ENCODE measurements at places on chromosomes 1 and 21.

- DNase-seq = no peak
Observed at GRCh38 chr1:29317916-29318530, 81.7 kb downstream of the PTPRU start.

GRCh38 chr1:101920577-101920976 lies 76.1 kb downstream of the OLFM3 start:
- no peak for DNase-seq

GRCh38 chr1:245978915-245979314 lies 528.2 kb downstream of the SMYD3 start:
- DNase-seq = peak; percentile 27

DNA sequence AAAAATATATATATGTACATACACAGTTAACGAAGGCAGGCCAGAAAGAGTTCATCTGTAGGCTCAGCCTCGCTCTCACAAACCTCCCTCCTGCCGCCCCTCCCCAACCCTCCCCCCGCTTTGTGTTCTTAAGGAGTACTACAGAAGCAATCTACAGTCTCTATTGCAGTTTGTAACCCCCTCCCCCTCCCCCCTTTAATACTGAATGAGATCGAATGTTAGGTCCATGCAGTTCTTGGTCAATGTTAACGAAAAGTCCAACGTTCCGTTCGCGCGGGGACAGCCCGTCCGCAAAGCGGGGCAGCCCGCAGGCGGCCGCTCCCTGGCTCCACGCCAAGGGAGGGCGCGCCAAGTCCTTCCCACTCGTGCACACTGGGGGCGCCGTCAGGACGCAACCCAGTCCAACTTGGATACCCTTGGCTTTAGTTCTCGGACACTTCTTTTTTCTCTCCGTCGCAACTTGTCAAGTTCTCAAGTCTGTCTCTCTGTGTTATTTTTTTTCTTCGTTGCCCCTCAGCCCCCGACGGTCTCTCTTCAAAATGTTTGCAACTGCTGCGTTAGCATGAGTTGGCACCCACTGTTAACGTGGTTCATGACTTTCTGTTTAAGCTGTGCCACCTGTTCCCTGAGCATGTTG lies 2.2 kb downstream of the JUN start:
- DNase-seq = peak; percentile 46

DNA sequence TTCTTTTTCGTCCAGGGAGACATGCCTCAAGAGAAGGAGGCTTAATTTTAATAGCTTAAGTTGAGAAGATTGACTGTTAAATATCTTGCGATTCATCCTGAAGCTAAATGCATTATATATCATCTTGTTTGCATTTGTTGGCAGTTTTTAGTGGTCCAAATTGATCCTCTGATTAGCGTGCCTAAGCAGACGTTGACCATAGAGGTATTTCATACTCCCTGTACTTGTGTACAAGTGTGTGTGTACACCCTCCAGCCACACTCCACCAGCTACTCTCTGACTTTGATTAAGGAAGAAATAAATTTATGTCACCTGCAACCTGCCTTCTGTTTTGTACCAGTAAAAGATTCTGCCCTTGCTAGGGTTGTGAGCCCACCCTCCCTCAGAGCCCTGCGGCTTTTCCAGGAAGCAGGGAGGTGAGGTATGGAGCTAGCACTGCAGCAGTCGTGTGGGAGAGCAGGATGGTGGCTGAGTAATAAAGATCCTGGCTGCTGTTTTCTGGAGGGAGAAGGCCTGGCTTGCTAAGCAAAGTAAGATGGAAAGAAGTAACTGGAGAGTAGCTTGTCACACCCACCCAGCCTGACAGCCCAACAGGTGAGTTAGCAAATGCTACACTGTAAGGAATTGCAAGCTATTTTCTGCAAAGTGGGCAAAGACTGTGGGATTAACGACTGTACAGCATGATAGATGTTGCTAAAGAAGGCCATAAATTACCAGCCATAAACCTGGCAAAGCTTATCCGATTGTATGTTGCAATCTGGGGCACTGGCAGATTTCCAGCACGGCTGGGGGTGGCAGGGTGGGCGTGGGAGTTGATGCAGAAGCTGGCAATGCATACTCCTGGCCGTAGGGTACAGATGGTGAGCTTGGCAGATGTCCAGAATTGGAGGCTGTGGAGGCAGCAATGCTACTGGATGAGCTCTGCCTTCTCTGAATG lies 170.2 kb downstream of the TNR start:
- DNase-seq = no peak

GRCh38 chr1:56507925-56508522 lies 71.3 kb downstream of the PLPP3 start:
- DNase-seq = no peak

- no peak for DNase-seq
Observed at GRCh38 chr1:212976586-212976985, 26.2 kb downstream of the VASH2 start.

GRCh38 chr1:7570311-7570710 lies 200.8 kb upstream of the VAMP3 start:
- no peak for DNase-seq

DNA sequence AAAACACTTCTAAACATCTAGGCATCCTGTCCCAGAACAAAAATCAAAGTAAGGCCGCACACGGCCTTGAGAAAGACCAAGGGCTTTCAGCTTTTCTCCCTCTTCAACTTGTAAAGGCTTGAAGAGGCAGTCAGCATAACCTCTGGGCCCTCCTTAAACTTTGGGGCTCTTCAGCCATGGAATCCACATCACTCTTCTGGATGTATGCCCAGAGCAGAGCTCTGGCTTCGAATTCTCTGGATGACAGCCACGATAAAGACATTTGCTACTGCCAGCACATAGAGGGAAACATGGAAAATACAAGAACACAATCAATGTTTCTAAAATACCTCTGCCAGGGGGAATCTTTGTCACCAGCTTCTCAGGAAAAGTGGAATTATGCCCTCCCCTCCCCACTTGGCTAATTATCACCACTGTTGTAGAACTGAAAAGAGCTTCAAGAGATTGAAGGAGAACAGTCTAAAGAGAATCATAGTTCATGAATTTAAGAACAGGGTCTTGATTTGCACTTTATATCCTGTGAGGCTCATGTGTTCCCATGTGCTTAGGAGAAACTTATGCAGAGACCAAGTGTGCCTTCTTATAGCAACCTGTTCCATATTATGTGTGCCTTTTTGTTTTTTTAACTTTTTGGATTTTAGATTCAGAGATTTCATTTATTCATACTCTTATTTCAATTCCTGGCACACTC lies 39.0 kb upstream of the DPT start:
- DNase-seq = peak; percentile 77

DNA sequence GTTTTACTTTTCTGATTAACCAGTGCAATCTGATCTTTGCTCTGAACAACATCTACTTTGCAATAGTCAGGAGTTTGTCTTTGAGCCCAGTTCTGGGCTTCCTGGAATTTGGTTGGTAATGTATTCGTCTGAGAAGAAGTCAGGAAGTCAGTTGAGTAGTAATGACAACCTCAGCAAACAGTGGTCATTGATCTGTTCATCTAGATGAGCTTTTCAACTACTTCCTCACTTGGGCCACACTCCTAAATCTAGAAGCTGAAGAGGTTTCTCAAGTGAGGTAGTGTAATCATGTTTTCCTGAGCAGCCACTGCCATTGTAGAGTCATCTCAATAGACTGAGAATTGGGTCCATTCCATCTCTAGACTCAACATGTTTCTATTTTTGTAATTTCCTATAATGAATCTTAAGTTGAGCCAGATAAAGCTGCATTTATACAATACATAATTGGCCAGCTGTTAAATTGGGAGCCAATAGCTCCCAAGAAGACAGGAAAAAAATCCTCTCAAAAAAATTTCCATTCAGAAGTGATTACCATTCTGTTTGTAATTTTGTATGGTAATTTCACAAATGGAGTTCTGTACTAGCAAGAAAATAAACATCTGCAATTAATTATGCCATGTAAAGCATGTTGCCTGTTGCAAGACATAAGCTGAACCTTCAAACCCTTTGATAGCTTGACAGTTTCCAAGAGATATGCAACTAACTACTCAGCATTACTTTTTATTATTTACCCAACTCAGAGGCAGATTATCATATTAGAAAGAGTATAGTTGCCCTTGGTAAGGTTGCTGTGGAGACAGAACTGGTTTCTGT lies 49.6 kb downstream of the WDR64 start:
- DNase-seq = no peak

DNA sequence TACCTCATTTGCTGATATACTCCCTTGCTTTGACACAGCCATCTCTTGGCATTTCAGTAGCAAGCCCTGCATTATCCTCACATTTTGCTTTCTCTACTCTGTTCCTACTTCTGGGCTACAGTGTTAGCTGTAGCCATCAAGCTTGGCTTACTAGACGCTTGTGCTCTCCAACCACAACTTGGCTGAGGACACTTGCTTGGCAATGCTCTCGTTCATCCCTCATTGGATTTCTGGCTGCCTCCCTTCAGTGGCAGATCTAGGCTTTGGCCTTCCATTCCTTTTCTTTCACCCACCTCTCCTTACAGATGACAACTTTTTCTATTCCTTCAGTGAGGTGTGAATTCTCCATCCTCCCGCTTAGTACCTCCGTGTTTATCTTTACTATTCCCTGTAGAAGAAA lies 428.7 kb upstream of the LRRC7 start:
- DNase-seq = no peak

DNA sequence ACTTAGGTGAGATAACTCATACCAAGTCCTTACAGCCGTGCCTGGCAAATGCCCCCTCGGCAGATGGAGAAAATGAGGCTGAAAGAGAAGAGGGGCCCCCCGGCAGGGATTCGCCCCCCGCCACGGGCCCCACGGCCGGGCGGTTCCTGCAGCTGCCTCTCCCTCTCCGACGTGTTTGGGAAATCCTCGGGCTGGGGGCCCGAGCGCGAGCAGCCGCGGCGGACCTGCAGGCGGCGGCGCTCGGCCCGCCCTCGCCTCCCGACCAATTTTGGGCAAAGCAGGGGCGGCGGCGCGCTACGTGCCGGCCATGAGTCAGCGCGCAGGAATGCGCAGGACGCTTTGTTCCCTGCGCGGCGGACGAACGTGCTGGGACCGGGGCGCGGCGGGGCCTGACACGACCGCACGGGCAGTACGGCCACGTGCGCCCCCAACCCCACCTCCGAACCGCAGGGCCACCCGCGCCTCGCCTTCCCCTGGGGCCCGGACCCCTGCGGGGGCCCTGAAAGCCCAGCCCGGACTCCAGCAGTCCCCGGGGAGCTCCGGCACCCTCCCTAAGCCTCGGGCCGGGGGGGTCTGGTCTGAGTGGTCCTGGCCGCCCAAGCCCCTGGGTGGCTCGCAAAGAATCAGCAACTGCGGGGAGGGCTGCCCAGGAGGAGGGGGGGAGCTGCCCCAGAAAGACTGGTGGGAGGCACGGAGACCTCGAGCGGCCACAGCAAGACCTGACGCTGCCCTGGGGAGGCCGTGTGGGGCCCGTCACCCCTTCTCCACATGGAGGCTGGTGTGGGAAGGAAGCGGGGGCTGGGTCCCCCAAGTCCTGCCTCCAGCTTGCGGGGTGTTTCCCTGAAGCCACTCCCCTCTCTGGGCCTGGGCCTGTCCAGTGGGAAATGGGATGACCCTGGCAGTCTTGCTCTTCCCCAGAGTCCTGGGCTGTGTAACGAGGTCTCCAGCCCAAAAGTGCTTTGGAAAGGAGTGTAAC lies 11.9 kb upstream of the EDN2 start:
- DNase-seq = peak; percentile 87

All from AG08395 (cell line).